ENCODE measurements at places on chromosomes 12 and 14.

GRCh38 chr12:12474931-12475795 lies 87.5 kb downstream of the DUSP16 start:
- peak overlapping the region; percentile 82 for H3K4me3 ChIP-seq
- peak overlapping the region; percentile 99 for H3K27ac ChIP-seq

GRCh38 chr12:1421091-1421846 lies 173.1 kb downstream of the FBXL14 start:
- no peak overlapping the region for H3K27ac ChIP-seq
- H3K36me3 ChIP-seq = peaks cover 25% of the 10 kb centered on the region
- no peak for DNase-seq
- H3K4me1 ChIP-seq = peaks cover 19% of the 10 kb centered on the region

- no peak for DNase-seq
- no peaks in the 10 kb centered on the region for H3K4me1 ChIP-seq
- no peak overlapping the region for H3K4me3 ChIP-seq
- no peaks in the 10 kb centered on the region for H3K27me3 ChIP-seq
- H3K36me3 ChIP-seq = no peaks in the 10 kb centered on the region
- H3K27ac ChIP-seq = no peak overlapping the region
Measured at GRCh38 chr14:37252434-37252833, 54.7 kb downstream of the MIPOL1 start.

DNA sequence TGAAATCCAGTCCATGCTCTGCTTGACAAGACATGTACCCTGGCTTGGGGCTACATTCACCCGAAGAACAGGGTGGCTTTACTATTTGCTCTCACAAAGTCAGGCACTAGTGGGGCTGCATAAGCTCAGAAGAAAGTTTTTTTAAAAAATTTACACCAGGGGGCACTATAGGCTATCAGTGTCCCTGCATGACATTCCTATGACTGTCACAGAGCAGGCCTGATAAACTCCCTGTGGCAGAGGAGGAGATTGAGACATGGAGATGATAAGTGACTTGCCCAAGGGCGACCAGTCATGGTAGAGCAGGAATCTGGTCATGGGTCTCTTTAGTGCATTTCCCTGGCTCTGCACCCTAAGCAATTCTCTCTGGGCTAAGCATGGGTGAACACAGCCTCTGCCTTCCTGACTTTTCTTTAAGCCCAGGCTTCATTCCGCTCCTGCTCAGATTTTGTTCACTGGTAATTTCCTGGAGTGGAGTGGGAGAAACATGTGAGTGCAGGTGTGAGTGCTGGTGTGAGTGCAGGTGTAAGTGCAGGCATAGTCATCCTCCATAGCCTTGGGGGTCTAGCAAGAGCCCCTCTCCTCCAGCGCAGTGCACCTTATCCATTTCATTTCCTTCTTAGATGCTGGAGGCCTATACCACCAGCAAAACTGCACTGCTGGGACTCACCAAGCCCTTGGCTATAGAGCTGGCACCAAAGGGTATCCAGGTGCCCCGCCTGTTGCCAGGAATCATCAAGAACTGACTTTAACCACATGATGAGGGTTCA lies 91.6 kb downstream of the DHRS2 start:
- H3K4me1 ChIP-seq = no peaks in the 10 kb centered on the region
- no peak overlapping the region for H3K4me3 ChIP-seq
- no peak overlapping the region for H3K27ac ChIP-seq
- H3K27me3 ChIP-seq = no peaks in the 10 kb centered on the region

DNA sequence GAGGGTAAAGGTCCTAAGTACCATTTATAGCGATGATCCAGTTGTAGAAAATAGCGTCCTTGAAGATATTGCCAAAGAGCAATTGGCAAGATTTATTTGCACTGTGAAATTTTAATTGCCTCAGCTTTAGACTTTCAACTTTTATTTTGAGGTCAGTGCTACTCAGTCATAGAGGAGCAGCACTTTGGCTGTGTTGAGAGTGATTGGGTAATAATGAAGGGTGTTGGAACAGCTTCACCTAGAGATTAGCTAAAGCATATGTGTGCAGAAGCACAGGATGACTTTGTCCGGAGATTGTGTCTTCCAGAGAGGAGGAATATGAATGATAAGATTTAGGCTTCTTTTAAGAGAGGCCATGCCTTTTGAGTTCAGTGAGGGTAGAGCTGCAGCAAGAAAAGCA lies 164.8 kb downstream of the NPAS3 start:
- no peaks in the 10 kb centered on the region for H3K36me3 ChIP-seq
- no peak for DNase-seq
- no peaks in the 10 kb centered on the region for H3K4me1 ChIP-seq
- H3K27ac ChIP-seq = no peak overlapping the region
- H3K27me3 ChIP-seq = no peaks in the 10 kb centered on the region

- no peaks in the 10 kb centered on the region for H3K4me1 ChIP-seq
- H3K27me3 ChIP-seq = peaks cover 17% of the 10 kb centered on the region
- H3K36me3 ChIP-seq = no peaks in the 10 kb centered on the region
- no peak overlapping the region for H3K4me3 ChIP-seq
Measured at GRCh38 chr12:108169708-108170107, 40.6 kb downstream of the WSCD2 start.

DNA sequence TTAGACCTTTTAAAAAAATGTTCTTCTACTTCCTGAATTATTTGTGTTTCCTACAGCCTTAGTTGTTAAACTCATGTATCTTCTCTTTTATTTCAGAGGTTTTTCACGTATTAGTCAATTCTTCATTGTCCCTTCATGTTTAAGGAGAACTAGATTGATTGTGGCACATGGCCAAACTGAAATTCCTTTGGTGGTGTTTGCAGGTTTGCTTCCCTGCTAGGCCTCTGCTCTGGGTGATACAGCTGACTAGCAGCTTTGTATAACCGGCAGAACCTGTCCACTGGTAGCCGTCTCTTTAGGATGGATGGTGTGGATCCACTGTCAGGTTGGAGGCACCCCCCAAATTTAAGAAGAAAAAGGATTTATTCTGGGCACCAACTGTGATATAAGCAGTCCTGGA lies 262.1 kb downstream of the FBXL14 start:
- no peak overlapping the region for H3K4me3 ChIP-seq
- H3K27me3 ChIP-seq = no peaks in the 10 kb centered on the region
- no peaks in the 10 kb centered on the region for H3K36me3 ChIP-seq
- DNase-seq = no peak
- no peak overlapping the region for H3K27ac ChIP-seq

- peaks cover 14% of the 10 kb centered on the region for H3K4me1 ChIP-seq
- H3K36me3 ChIP-seq = peaks cover 2% of the 10 kb centered on the region
- H3K27ac ChIP-seq = no peak overlapping the region
- DNase-seq = no peak
- no peak overlapping the region for H3K4me3 ChIP-seq
Measured at GRCh38 chr12:118271770-118272417, 100.8 kb downstream of the TAOK3 start.

DNA sequence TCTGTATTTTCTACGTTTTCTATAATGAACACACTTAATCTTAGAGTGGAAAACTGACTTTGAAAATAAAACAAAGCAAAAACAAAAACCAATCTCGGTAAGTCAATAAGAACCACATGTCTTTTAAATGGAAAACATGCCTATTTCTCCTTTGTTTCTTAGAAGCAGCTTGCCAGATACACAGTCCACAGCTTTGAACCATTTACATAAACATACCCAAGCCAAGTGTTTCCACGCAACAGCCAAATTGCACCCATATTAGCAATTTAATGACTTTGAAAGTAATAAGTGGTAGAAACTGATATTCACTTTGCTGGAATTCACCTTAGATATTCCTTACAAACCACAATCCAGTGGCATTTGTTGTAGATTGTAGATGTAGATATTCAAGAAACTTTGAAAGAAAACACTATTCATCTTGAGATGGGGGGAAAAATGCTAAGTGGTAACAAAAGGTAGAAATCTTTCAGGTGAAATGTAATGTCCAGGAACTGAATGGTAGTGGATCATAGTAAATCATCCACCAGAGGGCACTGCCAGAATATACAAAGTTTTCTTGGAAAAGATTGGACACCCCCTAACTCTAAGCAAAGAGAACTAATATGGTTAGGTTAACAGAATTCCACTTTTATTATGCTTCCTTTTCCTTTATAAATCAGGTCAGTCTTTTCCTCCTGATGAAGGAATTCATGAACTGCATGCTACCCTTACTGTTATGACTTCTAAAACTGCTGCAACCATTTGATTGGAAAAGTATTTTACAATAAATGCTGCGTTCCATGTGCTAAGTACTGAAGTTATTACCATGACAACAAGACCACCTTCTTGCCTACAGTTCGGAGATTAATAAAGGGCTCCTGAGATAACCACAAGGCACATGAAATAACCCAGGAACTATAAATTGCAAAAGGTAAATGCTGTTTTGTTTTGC lies 69.8 kb downstream of the RERG start:
- H3K4me3 ChIP-seq = no peak overlapping the region
- H3K27me3 ChIP-seq = no peaks in the 10 kb centered on the region
- no peak for DNase-seq

DNA sequence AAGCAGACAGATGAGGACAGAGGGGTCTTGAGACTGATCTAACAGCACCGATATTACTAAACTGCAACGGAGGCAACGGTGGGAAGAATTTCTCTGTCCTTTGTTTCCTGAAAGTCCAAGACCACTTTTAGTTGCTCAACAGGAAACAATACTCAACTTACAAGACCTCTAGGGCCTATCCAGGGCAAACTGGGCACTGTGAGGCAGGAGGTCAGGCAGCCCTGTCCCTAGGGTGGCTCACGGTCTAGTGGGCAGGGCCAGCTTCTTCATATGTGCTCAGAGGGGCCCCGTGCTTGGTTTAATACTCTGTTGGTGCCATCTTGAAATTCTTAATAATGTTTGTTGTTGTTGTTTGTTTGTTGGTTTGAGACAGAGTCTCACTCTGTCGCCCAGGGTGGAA lies 14.2 kb downstream of the SSH1 start:
- no peak for DNase-seq
- no peaks in the 10 kb centered on the region for H3K27me3 ChIP-seq
- H3K4me1 ChIP-seq = peaks cover 18% of the 10 kb centered on the region

GRCh38 chr14:69666690-69667211 lies 55.4 kb downstream of the SUSD6 start:
- peak overlapping the region; percentile 54 for H3K4me3 ChIP-seq
- peaks cover 8% of the 10 kb centered on the region for H3K36me3 ChIP-seq
- H3K27me3 ChIP-seq = no peaks in the 10 kb centered on the region
- peaks cover 97% of the 10 kb centered on the region for H3K4me1 ChIP-seq
- no peak for DNase-seq

GRCh38 chr14:67933266-67933665 lies 113.7 kb downstream of the RAD51B start:
- H3K36me3 ChIP-seq = peaks cover 2% of the 10 kb centered on the region
- no peaks in the 10 kb centered on the region for H3K27me3 ChIP-seq
- DNase-seq = no peak
- H3K4me3 ChIP-seq = no peak overlapping the region

GRCh38 chr14:56561606-56562005 lies 18.0 kb upstream of the TMEM260 start:
- no peaks in the 10 kb centered on the region for H3K4me1 ChIP-seq
- peaks cover 3% of the 10 kb centered on the region for H3K36me3 ChIP-seq
- H3K4me3 ChIP-seq = no peak overlapping the region

DNA sequence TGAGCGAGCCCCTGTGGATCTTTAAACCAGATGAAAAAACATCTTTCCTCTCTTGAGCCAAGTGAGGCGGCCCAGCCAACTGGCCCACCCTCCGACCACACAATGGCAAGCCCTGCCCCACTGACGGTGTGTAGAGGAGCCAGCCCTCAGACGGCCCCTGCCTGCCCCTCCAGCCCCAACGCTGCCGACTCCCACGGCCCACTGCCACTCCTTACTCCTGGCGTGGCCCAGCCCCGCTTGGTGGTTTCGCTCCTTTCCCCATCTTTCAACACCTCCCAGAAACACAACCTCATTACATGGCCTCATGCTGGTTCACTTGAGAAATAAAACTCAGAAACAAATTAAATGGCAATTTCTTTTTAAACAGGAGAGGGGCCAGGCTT lies 80.6 kb upstream of the DICER1 start:
- H3K27me3 ChIP-seq = peaks cover 6% of the 10 kb centered on the region
- no peaks in the 10 kb centered on the region for H3K36me3 ChIP-seq
- no peak overlapping the region for H3K27ac ChIP-seq
- H3K4me1 ChIP-seq = no peaks in the 10 kb centered on the region

- H3K4me1 ChIP-seq = peaks cover 19% of the 10 kb centered on the region
- H3K27ac ChIP-seq = peak overlapping the region; percentile 60
- H3K27me3 ChIP-seq = no peaks in the 10 kb centered on the region
- no peak for DNase-seq
Measured at GRCh38 chr14:34610101-34610500, 19.8 kb downstream of the SNX6 start.

DNA sequence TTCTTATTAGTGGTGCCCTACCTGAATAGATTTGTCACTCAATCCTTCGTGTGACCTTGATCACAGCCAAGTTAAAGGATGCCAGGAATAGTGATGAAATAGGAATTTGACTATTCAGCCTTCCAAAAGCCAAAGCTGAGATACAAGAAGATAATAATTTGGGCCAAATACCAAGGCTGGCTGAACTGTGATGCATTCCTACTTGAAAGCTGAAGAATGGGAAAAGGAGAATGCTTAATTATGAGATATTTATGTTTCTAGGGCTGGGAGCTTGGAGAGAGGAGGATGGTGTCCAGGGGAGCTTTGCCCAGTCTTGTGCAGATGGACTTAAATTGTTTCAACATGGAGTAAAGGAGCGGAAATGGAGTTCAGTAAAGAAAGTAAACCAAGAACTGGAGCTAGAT lies 5.2 kb downstream of the RNASE7 start:
- H3K4me1 ChIP-seq = no peaks in the 10 kb centered on the region
- H3K27ac ChIP-seq = no peak overlapping the region
- no peak overlapping the region for H3K4me3 ChIP-seq
- no peak for DNase-seq

GRCh38 chr14:100767003-100767787 lies 40.5 kb downstream of the DLK1 start:
- H3K36me3 ChIP-seq = no peaks in the 10 kb centered on the region
- no peak overlapping the region for H3K4me3 ChIP-seq
- H3K27me3 ChIP-seq = peaks cover 18% of the 10 kb centered on the region
- H3K4me1 ChIP-seq = no peaks in the 10 kb centered on the region
- no peak for DNase-seq

DNA sequence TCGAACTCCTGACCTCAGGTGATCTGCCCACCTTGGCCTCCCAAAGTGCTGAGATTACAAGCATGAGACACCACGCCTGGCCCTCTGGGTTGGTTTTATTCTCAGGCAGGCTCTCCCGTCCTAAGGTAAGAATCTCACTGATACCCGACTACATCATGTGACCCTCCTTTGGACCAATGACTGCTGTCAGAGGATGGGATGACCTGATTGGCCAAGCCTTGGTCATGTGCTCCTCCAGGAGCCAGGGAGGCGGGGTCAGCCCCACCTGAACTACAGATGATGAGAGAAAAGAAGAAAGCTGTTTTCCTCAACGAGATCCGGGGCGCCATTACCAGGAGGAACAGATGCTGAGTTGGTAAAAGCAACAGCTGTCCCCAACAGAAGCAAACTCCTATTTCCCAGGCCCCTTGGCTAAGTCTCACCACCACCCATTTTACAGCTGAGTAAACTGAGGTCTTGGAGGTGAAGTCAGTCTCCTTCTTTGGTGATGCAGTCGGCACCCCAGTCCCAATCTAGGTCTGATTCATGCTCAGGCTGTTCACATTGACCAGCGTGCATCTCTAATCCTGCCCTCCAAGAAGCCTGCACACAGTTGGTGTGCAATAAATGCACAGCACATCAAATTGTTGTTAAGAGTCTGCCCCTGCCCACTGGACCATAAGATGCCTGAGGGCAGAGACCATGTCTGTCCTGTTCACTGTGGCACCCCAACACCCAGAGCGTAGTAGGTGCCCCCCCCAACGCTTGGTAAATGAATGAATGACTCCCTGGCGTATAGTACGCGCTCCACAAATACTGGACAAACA lies 118.8 kb downstream of the SCARB1 start:
- H3K4me1 ChIP-seq = peaks cover 28% of the 10 kb centered on the region
